ENCODE measurements at places on chromosomes 5 and 9.

DNA sequence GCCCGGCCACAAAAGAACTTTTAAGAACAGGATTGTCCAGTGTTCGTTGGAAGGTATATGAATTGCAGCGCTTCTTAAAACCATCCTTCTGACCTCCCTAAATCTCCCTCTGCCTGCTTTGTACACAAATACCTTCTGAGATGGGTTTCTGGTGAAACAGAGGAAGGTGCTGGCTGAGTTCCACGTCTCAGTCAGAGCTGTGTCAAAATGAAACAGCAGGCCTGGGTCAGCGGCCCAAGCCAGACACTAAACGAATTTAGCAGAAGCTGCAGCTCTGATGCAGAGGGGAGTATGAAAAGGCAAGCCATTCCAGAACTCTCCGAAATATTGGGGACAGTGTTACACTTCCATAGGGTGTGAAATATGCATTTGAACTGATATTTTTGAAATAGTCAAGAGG is 37.8 kb upstream of the CRB2 start:
- DNase-seq = no peak

- no peak for DNase-seq
Observed at GRCh38 chr5:98570661-98571191, 202.7 kb upstream of the RGMB start.

GRCh38 chr9:591292-591691 is 250.2 kb upstream of the DMRT1 start:
- DNase-seq = peak; percentile 11

DNA sequence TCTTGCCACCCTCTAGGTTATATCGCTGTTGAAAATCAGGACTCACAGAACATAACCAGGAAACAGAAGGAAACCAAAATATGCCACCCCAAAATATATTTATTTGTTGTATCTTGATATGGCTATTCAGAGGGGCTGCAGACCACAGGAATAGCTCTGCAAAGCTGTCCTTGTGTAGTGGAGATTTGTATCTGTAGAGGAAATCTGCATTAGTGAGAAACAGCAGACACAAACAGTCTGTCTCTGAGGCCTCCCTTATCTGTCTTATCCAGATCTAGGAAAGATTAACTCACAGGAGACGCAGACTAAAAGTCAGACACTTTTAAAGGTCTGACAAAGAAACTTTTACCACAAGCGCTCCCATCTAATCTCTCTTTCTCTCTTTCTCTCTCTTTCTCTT is 54.1 kb upstream of the CEMIP2 start:
- DNase-seq = no peak

- DNase-seq = no peak
Observed at GRCh38 chr5:120808606-120809005, 344.5 kb downstream of the PRR16 start.

DNA sequence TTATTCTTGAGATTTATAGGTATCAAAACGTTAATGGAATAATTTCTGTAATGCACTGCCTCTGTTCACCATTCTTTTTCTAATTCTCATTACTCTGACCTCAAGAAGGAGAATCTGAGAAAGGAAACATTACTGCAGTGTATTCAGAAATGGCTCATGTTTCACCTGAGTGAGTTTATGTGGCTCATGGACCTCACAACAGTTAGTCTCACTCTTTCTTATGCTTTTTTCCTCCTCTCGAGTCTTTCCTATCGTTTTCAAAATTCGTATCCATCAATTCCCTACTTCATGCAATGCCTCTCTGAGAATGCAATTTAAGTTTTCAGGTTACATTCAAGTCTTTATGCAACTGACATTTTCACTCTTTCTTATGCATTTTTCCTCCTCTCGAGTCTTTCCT is 9.6 kb downstream of the CDH10 start:
- no peak for DNase-seq

GRCh38 chr9:89398621-89399020 is 80.3 kb downstream of the SECISBP2 start:
- DNase-seq = no peak

DNA sequence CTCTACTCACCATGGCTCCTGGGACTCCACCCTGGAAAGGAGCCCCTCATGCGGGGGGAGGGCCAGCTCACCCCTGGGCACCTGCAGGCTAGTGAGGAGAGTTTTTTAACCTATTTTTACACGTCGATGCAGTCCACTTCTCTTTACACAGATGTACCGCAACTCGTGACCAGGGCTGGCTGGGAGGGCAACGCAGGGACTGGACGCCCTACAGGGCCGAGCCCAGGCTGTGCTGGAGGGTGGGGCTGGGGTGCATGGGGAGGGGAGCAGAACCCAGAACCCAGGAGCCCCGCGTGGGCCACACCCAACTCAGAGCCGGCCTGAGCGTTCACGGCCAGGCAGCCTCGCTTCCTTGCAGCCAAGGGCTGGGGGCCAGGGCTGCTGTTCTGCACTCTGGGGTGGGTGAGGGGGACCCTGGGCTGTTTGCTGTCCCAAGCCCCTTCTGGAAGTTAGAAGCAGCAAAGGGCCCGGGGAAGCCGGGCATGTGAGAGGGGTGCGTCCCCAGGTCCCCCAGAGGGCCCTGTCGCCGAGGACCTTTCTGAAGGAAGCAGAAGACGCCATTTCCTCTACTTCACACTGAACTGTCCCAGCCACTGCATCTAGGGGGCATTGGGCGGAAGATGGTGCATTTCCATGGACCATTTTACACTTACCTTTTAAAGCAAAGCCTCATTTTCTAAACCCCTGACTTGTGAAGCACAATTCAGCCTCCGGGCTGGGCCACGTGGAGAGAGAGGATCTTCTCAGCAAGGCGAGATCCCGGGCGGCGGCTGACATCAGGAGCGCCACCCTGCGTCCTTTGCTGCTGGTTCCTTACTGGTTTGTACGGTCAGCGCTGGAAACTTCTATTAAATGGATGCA is 90.5 kb downstream of the KCNT1 start:
- peak; percentile 35 for DNase-seq

- no peak for DNase-seq
Observed at GRCh38 chr5:32733590-32734340, 22.6 kb downstream of the NPR3 start.

DNA sequence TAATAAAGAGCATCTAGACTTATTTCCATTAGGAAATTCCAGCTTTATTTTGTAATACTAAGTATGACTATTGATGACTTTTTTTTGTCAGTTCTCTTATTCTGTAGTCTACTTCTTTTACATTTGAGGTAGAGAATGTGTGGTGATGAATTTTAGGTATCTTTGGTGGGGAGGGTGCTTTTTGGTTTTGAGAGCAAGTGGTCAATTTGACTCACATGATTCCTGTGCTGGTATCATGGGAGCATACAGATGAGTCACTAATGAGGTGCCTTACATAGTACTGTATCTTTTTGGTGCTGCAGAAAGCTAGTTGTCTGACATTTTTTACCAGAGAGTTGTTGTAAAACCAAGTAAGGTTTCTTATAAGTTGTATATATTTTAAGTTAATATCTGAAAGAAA is 35.3 kb downstream of the ERBIN start:
- no peak for DNase-seq

DNA sequence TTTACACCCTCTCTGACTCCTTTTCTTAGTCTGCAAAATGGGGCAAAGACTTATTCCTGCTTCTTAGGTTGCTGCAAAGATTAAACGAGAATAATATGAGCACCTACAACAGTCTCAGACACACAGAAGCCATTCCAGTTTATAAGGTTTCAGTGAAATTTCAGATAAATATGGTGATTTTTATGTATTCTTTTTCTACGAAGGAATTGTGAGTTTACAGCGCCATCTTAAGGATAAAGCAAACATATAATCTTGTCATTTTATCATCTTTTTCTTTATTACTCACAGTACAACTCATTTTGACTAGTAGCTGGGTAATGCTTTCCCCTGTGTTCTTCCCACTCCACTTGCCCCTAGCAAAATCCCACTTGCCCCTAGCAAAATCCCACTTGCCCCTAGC is 29.2 kb upstream of the SMC5 start:
- DNase-seq = no peak

GRCh38 chr9:33818167-33818846 is 1.3 kb downstream of the UBE2R2 start:
- no peak for DNase-seq

GRCh38 chr9:135046739-135047350 is 40.6 kb upstream of the OLFM1 start:
- no peak for DNase-seq

GRCh38 chr5:134798468-134798867 is 39.9 kb downstream of the DDX46 start:
- DNase-seq = no peak

GRCh38 chr5:170641589-170642031 is 137.8 kb downstream of the KCNIP1 start:
- no peak for DNase-seq

GRCh38 chr9:121582641-121583040 is 68.8 kb upstream of the DAB2IP start:
- no peak for DNase-seq

- no peak for DNase-seq
Observed at GRCh38 chr5:50435168-50435567, 5.9 kb downstream of the EMB start.

- DNase-seq = no peak
Observed at GRCh38 chr9:98627296-98627695, 81.4 kb downstream of the GABBR2 start.

- no peak for DNase-seq
Observed at GRCh38 chr5:138611678-138612218, 36.5 kb upstream of the HSPA9 start.

DNA sequence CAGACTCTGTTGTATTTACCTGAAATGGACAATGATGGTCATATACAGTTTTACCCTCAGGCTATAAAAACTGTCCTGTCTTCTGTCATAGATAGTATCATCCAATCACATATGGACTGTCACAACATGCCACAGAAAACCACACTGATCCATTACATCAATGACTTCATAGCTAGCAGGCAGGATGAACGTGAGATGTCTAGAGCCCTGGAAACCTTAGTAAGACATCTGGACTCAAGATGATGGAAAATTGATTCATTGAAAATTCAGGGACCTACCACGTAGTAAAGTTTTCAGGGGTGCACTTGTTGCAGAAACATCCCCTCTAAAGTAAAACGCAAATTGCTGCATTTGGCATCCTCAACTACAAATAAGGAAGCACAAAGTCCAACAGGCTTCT is 284.4 kb upstream of the RGMB start:
- DNase-seq = no peak

GRCh38 chr5:151028717-151029116 is 8.3 kb downstream of the GPX3 start:
- no peak for DNase-seq

DNA sequence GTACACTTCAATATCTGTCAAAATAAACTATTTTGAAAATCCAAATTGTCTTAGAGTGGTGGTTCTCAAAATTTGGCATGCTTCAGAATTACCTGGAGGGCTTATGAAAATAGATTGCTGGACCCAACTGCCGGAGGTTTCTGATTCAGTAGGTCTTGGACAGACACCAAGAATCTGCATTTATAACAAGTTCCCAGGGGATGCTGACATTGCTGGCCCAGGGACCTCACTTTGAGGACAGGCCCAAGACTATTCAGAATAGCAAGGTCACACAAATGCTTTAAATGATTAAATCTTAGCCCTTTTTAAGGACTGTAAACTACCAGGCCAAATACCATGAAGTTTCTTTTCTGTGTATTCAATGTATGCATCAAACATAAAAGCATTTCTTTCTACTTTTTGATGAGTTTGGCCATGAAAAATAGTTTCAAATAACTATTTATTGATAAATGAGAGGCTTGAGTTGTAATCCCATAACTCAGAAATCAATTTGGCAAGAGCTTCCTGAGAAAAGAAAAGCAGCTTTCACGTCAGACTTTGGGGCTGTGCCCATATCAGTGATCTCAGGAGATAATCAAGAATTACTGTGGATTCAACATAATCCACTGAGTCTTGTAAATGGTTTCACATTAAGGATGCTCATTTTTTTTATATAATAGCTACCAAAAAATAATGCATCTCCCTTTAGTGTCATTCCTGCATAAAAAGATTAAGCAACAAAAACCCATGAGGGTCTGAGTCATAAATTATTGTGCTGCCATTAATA is 191.4 kb downstream of the FRMD3 start:
- no peak for DNase-seq

- DNase-seq = no peak
Observed at GRCh38 chr9:135590486-135591079, 29.0 kb downstream of the PAEP start.

- DNase-seq = no peak
Observed at GRCh38 chr5:79074641-79075040, 5.1 kb downstream of the BHMT2 start.

DNA sequence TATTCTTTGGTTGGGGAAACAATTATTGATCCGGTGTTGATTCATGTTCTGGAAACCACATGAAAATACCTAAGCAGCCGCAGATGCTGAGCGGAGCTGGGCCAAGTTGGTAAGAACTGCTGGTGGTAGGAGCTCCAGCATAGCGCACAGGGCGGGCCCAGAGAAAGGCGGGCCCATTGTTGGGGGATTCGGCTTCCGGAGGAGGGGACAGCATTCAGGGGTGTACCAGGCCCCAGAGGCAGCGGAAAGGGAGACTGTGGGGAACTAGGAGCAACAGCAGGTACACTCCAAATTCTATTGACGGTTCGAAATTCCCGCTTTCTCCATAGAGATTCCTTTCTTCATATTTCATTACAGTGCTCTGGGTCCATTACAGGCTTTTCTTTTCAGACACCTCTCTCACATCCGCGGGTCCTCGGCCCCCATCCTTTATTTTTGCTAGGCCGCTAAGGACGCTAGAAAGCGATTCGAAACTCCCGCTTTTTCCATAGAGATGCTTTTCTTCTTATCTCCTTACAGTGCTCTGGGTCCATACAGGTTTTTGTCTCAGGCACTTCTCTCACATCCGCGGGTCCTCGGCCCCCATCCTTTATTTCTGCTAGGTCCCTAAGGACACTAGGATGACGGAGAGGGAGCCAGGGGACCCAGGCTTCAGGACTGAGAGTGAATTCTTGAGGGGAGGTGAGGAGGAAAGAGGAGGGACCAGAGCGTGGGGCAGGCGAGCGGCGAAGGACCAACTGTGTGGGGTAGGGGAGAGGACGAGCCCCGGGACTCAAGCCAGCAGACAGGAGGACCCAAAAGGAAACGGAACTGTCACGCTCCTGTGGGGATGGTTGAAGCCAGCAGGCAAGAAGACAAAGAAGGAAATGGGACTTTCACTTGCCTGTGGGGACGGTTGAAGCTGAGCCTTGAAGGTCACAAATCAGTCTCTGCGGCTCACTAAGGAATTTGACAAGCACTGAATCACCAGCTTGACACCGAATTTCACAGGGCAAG is at the start of gene CCDC152:
Gene CCDC152, plus strand, starts transcription at position 213 of the 996 bp plus-strand sequence. CDS start 2,304 bp downstream, outside the sequence.
- DNase-seq = peak; percentile 64

GRCh38 chr5:9627541-9627940 is 2.6 kb downstream of the TAS2R1 start:
- DNase-seq = no peak
